ENCODE measurements at places on chromosomes 6 and 20. TPM values are rescaled to one million over a fixed set of nuclear protein-coding genes. Genes with fewer than 3 reads are reported as not detected.

Gene TRDN
- not detected for total RNA-seq

Gene ALDH5A1
- total RNA-seq, result 14.7 TPM

Gene TNNC2
- total RNA-seq, result not detected

Gene RAD21L1
- 0.73 TPM for total RNA-seq

Gene COX4I2
- total RNA-seq, result not detected

Gene NNAT
- not detected for total RNA-seq

Gene PRRC2A
- 225 TPM for total RNA-seq

Gene PSMB9
- total RNA-seq, result 134 TPM

DNA sequence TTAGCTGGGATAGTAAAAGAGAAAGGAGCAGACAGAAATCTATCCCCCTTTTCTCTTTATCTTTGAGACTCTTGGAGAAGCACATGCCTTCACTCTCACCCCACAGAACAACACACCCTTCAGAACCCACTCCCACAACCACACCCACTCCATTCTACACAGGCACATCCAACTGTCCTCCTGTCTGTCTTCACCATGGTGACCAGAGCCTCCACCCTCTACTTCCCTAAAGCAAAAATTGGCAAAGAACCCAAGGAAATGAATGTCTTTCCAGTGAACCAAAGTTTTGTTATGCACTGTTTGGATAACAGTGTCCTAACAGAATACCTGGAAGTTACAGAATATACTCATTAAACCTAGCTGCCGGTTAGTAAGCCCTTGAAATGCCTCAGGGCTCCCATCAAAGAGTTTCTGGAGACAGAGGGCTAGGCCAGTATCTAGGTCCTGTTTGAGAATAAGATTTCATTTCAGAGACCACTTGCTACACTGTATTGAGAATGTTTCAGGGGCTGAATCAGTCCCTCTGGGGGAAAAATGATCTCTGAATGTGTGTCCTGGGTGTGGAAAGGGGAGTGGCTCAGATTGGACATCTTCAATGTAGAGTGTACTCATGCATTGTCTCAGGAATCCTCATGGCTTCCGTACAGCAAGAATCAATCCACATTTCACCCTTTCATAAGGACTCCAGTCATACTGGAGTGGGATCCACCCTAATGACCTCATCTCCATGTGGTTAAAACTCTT is 101.1 kb downstream of the LY86 start:
- DNase-seq, result no peak

DNA sequence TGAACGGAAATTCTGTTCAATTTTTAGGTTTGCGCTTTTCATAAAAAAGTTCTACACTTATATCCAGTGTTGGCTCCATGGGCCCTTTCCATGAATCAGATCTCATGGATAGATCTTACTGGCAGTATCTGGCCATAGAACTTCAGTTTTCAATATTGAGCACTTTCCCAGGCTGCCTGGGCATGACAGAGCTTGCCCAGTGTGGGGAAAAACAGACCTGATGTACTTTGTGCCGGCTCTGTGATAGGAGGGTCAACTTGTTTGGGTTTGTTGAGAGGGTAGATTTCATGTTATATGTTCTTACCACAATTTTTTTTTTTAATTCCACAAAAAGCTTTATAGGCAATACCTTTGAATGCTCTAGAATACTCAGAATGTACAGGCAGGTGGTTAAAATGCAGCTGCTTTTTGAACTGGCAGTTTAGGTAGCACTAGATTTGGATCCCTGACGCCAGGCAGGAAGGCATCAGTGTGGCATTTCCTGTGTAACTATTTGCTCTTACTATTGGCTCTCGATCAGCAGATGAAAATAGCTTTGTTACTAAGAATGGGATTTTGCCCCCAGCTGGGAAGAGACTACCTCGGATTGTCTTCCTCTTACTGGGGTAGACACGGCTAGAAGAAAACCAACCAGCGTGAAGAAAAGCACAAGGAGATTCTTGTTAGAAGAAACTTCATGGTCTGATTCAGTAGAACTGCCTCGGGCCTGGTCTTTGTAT is 404.9 kb upstream of the SOX4 start:
- no peak for DNase-seq

GRCh38 chr6:158643836-158644230 is 710 bp downstream of the DYNLT1 start:
- DNase-seq, result no peak

DNA sequence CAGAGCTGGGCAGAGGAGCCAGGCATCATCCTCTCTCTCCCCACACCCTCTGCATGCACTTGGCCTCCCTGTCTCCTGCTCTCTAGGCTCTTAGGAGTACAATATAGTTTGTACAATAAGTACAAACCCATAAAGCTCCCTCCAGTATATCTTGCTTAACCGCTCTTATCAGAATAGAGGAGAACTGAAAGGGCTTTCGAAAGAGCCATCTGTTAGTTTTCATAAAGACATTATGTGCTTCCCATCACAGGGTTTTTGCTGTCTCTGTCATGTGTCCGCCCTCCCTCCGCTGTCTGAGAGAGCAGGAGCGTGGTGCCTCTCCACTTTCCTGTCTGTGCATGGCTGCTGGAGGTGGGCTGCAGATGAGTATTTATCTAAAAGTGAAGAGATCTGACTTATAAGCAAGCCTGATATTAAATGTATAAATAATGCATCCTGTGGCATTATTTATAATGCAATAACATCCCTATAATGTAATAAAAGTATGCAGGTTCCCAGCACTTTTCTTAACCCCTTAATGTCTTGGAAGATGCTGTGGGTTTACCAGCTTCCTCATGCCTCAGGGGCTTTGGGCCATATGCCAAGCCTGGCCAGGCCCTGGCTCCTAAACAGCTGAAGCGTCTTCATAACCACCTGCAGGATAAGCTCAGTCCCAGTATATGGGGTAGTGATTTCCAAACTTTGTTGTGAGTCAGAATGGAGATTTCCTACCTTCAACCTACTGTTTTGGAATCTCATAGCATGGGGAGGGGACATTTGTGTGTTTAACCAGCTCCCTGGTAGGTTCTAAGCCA is 297.1 kb downstream of the DHX35 start:
- no peak for DNase-seq

- DNase-seq, result no peak
Observed at GRCh38 chr6:135008941-135009290, 45.7 kb downstream of the HBS1L start.

DNA sequence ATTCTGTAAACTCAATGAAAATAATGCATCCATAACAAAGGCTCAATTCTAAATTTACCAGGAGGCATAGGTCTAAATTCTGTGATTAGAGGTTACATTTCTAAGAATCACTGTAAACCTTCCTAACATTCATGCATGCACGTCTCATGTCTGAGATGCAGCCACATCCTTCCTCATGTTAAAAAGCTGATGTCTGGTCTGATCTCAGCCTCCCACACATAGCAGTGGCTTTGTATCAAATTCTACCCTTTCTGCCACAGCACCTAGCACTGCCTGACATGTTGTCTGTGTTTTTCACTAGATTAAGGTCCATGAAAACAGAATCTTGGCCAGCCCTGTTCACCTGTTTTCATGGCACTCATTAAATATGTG is 171.1 kb downstream of the WDR27 start:
- no peak for DNase-seq

- no peak for DNase-seq
Observed at GRCh38 chr6:149859368-149859767, 4.8 kb downstream of the LRP11 start.

DNA sequence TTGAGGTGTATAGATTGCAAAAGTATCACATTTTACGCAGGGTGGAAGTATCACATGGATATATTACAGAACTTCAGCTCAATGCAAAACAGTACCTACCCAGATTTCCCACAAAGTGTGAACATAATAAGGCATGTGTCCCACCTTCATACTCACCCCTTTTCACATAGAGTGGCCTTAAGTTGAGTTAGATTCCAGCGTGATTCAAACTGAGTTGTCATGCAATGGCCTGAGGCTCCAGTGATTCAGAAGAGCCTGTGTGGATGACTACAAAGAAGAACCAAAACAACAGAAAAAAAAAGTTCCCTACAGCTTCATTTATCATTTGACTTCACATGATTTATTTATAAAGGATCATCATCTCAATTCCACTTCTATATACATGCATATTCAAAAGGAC is 309.7 kb downstream of the SLC35F1 start:
- no peak for DNase-seq

DNA sequence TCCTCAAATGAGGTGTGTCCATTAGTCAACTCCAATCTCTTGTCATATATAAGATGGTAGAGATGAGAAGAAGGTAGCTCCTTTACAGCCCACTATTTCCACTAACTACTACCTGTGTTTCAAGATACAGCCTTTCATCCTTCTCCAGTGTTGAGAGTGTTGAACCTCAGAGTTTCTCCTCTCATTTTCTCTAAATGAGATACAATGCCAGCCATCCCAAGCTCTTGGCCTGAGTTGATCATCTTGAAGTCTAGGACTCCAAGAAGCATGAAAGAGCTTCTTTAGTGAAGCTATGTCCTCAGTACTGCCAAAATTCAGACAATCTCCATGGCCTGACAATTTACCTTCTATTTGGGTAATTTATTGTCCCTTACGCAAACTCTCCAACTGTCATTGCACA is 548 bp upstream of the HLA-DRA start:
- DNase-seq, result no peak

DNA sequence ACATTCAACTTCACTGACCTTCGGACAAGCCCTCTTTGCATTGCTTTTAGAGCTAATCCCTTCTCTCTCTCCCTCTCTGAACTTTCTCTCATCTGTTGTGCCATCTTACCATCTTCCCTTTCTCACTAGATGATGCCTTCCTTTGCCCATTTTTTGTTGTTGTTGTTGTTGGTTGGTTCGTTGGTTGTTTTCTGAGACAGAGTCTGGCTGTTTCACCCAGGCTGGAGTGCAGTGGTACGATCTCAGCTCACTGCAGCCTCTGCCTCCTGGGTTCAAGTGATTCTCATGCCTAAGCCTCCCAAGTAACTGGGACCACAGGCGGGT is 18.8 kb downstream of the MAP3K5 start:
- DNase-seq, result no peak

- no peak for DNase-seq
Observed at GRCh38 chr6:70707893-70708292, 40.2 kb downstream of the SMAP1 start.

GRCh38 chr20:35954907-35955251 is 577 bp upstream of the SCAND1 start:
- DNase-seq, result peak; percentile 42

- DNase-seq, result no peak
Observed at GRCh38 chr20:2851086-2851485, 10.5 kb downstream of the VPS16 start.

GRCh38 chr20:48832405-48832730 is 4.6 kb upstream of the PREX1 start:
- no peak for DNase-seq

DNA sequence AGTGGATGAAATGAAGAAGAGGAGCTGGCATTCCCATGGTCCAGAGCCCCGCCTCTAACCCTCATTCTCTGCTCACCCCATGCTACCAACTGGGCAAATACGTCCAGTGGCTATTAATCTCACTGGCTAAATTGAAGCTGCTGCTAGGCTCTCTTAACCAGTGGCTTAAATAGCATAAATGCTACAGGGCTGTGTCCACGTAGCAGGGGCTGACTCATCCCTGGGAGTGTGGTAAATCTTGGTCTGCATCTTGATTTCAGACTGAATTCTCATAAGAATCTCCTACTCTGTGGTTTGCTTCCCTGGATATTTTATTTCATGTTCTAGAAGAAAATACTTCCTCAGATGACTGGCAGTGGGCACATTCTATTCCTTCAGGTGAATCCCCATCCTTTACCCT is 193.1 kb upstream of the ARG1 start:
- no peak for DNase-seq
